CD4-positive, alpha-beta memory T cell (primary cell): ENCODE measurements at places on chromosomes 12 and 14.

DNA sequence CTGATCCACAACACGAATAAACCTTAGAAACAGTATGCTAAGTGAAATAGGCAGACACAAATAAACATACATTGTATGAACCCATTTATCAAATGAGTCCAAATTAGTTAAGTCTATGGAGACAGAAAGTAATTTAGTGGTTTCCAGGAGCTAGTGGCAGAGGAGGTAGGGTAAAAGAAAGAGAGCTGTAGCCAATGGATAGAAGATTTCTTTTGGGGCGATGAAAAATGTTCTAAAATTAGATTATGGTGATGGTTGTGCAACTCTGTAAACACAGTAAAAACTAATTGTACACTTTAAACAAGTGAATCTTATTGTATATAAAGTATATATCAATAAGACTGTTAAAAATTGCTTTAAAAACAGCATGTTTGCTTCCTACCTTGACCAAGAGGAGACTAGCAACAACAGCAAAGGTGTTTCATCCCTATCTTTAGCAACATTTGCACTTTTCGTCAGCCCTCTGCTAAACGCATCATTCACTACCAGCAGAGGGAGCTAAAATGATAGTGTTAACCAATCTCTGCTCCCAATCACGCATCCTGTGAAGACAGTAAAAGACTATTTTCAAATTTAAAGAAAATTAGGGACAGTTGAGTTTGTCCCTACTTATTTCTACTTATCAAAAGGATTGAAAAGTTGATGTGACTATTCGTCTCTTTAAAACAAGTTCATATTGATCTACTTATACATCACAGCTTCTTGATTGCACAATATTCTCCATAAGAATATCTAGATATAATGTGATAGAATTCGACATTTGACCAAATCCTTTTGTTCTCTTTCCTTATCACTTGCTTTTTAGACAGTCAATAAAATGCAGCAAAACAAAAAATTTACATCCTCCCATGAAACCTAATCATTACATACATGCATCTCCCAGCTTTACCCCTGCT lies 24.0 kb upstream of the LGR5 start:
- DNase-seq = peak; percentile 47

DNA sequence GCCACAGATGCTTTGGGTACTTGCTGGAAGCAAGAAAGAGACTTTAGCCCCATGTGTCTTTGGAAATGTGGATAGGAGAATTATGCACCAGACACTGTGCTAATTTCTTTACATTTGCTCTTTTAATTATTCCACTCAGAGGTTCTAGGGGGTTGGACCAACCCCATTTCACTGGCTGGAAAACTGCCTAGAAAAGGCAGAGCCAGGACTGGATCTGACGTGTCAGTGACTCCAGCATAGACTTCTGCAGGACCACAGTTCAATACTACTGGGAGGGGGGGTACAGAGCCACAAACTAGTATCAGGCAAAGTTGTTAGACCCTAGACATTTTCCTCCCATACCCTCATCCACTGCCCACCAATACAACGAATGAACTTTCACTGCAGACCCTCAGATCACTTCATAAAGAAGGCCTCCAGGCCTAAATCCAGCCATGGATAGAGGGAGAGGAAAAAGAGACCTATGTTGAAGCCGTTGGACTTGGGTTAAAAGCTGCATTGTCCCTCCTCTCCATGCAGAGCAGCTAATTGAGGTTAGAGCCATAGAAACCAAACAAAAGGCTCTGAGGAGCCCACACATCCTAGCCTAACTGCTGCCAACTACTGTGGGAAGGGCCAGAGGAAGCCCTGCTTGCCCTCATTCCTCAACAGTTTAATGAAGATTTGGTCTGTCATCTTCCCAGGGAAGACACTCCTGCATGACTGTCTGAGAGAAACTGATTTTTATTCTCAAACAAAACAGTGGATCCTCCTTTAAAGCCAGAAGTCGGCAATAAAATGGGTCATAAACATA lies 68.7 kb downstream of the STON2 start:
- no peak for DNase-seq

DNA sequence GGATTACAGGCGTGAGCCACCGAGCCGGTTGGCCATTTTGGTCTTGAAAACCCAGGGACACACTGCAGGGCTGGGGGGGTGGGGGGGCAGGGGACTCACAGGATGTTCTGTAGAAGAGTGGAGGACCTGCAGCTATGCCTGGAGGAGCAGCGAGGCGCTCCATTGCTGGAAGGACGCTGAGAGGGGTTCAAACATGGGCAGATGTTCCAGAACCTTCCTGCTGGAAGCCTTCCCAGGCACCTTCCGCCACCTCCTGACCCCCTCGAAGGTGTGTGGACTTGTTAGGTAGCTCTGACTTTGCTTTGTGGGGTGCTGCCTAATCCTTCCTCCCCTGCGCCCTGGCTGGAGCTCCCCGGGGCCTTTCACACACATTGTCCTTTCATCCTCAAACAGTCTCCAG lies 19.6 kb upstream of the PPP1R13B start:
- no peak for DNase-seq

DNA sequence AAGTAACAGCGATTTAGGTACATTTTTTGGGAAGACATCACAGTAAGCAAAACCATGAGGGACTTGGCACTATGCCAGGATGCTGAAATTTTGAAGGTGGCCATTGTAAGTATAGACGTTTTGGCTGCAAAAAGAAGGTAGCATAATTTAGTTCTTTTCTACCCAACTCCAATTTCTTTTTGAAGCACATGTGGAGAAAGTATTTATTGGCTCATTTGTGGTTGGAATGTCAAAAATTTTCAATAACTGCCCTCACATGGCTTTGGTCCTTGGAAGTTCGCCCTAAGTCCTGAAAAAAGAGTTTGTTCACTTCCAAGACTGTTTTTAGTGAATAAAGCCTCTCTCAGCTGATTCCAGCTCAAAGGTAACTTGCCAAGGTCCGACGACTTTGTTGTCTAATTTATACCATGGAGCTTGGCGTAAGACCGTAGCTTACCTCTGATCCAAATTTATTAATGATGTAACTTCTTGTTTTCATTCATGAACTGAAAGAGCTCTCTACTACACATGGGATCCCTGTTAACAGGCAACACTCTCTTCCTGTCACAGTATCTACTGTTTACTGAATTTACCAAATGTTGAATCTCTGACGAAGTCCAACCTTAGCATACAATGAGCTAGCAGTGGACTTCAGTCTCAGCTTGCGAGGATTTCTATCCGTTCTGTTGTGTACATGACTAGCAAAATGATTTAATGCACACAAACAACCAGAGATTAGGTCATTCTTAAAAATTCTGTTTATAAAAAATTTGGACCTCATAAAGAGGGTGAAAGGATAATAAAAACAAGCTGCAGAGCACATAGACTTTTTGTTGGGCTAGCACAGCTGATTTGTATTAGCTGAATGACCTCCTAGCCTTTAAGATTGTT lies 49.0 kb downstream of the MSRB3 start:
- DNase-seq = no peak

GRCh38 chr14:71905031-71905430 lies 27.2 kb upstream of the RGS6 start:
- no peak for DNase-seq

DNA sequence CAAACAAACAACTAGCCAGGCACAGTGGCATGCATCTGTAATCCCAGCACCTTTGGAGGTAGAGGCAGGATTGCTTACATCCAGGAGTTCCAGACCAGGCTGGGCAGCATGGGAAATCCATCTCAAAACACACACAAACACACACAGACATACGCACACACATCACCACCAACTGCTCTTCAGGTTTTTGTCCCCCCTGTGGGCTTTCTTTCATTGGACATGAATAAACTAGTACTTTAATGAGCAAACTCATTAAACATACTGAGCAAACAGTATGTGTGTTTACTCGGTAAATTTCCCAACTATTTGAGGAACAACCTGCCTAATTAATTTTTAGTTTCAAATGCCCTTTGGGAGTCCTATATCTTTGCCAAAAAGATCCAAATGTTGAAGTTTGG lies 10.1 kb upstream of the RASSF3 start:
- DNase-seq = no peak

DNA sequence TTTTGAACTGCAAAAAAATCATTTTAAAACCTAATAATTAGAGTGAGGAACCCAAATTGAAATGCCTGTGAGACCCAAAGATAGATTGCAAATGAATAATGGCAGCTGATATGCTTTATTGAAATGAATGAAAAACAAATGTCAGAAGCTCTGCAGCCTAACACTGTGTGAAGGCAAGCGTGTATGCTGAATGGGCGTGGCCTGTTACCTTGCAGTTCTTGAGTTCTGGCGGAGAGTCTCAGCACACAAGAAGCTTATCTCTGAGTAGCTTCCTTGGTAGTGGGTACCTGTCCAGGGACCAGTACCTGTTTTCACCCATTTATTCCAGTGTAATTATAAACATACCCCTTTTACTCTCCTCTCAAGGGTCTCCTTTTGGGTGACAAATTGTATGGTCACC lies 341.2 kb downstream of the NPAS3 start:
- DNase-seq = no peak

- no peak for DNase-seq
Measured at GRCh38 chr14:100129161-100129589, 30.3 kb downstream of the DEGS2 start.
